Myocyte (in vitro differentiated cells): ENCODE measurements at places on chromosomes 3 and 15. TPM values are rescaled to one million over a fixed set of nuclear protein-coding genes. Genes with fewer than 3 reads are reported as not detected.

GRCh38 chr15:89835176-89835564 is 20.5 kb upstream of the ANPEP start:
- DNase-seq = no peak

GRCh38 chr3:187850258-187850921 is 105.1 kb upstream of the BCL6 start:
- DNase-seq = no peak

GRCh38 chr3:124158168-124158881 is 166.4 kb upstream of the ROPN1 start:
- DNase-seq = no peak

Gene FAM107A
- not detected in 2 replicates for total RNA-seq

Gene RBP2
- 0.78 and 0.94 TPM in 2 replicates for total RNA-seq

GRCh38 chr3:76972624-76973296 is 67.1 kb upstream of the ROBO2 start:
- DNase-seq = no peak

GRCh38 chr3:129936757-129937156 is 37.8 kb upstream of the TRH start:
- DNase-seq = peak; percentile 71

- no peak for DNase-seq
Observed at GRCh38 chr3:123881771-123882170, 2.4 kb downstream of the MYLK start.

- no peak for DNase-seq
Observed at GRCh38 chr15:44647637-44648036, 15.8 kb downstream of the SPG11 start.

DNA sequence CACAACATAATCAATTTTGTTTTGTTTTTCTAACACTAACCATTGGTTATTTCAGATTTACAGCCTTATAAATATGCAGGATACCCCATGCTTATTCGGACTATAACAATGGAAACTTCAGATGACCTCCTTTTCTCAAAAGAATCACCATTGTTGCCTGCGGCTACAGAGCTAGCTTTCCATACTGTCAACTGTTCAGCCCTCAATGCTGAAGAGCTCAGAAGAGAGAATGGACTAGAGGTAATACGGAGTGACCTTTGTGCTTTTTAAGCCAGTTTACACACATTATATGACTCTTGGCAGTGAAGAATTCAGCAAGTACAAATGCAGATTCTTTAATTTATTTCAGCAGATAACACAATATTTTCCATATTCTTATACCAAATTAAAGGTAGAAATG is 81.8 kb downstream of the DNAJC13 start:
- DNase-seq = no peak

DNA sequence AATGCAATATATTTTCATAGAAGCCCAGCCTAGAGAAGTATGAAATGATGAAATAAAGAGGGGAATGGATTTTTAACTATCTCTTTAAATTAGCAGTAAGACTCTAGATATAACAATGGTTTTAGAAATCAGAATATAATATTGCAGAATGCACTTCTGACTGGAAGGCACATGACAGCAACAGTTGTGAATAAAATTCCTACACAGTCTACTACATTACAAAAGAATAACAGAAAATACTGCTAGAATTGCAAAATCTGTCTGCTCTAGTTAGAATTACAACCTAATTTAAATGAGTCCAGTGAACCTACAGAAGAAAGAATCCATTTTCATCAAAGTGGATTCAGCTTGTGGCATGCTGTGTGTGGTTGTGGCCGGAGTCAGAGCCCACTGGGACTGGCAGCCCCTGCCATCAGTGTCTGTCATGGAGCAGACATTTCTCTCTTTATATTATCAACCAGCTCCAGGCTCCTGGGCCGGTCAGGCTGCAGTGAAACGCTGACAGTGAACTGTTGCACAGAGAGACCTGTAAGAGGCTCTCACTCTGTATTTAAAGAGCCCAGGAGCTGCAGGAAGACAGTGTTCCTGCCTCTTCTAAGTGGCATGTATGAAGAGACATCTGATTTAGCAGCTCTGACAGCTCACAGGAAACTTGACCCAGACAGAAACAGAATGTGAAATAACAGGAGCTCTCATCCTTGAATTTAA is 1523.8 kb upstream of the CADM2 start:
- no peak for DNase-seq

Gene LHFPL4
- total RNA-seq = not detected in 2 replicates

Gene PLS1
- 0.53 and 1.1 TPM in 2 replicates for total RNA-seq

Gene SLC49A4
- 16.7 and 23.1 TPM in 2 replicates for total RNA-seq

GRCh38 chr3:25872200-25872877 is 82.4 kb downstream of the OXSM start:
- no peak for DNase-seq

GRCh38 chr3:159130108-159130507 is 328.3 kb downstream of the MFSD1 start:
- DNase-seq = peak; percentile 17

GRCh38 chr3:17551333-17551732 is 191.1 kb downstream of the TBC1D5 start:
- no peak for DNase-seq

- no peak for DNase-seq
Observed at GRCh38 chr3:22933051-22933840, 269.9 kb upstream of the UBE2E2 start.

DNA sequence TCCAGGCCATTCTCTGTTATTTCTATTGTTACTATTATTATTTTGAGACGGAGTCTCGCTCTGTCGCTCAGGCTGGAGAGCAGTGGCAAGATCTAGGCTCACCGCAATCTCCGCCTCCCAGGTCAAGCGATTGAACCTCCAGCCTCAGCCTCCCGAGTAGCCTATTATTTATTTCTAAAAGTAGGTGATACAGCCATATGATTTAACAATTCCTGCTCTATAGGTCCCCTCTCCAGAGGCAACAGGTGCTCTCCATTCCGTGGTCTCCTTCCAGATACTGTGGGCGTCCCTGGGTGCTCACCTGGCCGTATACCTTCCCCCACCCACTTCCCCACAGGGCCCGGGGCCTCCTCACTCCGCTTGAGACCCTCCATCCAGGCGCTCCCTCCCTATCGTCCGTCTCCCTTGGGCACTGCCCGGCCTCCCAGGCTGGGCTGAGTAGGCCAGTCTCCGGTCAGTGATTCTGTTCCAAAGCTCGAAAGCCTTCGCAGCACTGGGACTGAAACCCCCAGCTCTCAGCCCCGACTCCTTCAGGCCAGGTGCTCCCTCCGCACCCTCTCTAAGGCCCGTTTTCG is 708 bp upstream of the PTPN23 start:
- no peak for DNase-seq

- no peak for DNase-seq
Observed at GRCh38 chr3:167102071-167102470, 278.0 kb downstream of the ZBBX start.

Gene UPK1B
- not detected in 2 replicates for total RNA-seq

Gene LIPH
- not detected in 2 replicates for total RNA-seq

DNA sequence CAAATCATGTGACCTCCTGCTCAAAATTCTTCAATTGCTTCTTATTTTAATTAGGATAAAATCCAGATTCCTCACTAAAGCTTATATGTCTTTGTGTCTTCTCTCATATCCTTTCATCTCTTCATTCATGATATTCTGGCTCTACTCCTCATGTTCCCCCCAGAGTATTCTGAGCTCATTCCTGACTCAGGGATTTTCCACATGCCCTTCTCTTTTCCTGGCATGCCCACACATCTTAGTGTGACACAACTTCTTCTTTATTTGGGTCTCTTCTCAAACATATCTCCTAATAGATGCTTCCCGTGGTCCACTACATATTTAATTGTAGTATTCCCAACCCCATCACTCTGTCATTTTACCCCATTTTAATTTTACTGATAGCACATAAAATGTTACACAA is 15.2 kb upstream of the MBNL1 start:
- DNase-seq = no peak

- DNase-seq = peak; percentile 91
Observed at GRCh38 chr3:67647390-67647878, 7.0 kb downstream of the SUCLG2 start.

- DNase-seq = no peak
Observed at GRCh38 chr3:169760479-169760878, 4.4 kb downstream of the TERC start.
